ENCODE measurements at places on chromosomes 3 and 15. TPM values are rescaled to one million over a fixed set of nuclear protein-coding genes. Genes with fewer than 3 reads are reported as not detected.

USP50 gene
- 0.13 TPM for total RNA-seq

MITF gene
- 3.3 TPM for total RNA-seq

LRIG1 gene
- 126 TPM for total RNA-seq

GOLGA8M gene
- total RNA-seq, result 0.35 TPM

RBM15B gene
- 44.6 TPM for total RNA-seq

CEMIP gene
- 0.11 TPM for total RNA-seq

STRIT1 gene
- total RNA-seq, result not detected

ADAMTSL3 gene
- total RNA-seq, result not detected

ALS2CL gene
- total RNA-seq, result 5.7 TPM

SNX4 gene
- 35.2 TPM for total RNA-seq

CCDC12 gene
- total RNA-seq, result 40.5 TPM

C3orf85 gene
- not detected for total RNA-seq

CTXND1 gene
- total RNA-seq, result not detected

CLDN16 gene
- total RNA-seq, result not detected

CKMT1B gene
- total RNA-seq, result not detected

PLA2G4D gene
- not detected for total RNA-seq

C3orf22 gene
- total RNA-seq, result not detected

CAMKV gene
- under 0.01 TPM for total RNA-seq

XRN1 gene
- 61.8 TPM for total RNA-seq

C15orf39 gene
- total RNA-seq, result 6.4 TPM

GALNT15 gene
- total RNA-seq, result 18.8 TPM

ZNF501 gene
- 6.7 TPM for total RNA-seq

DPPA4 gene
- total RNA-seq, result not detected

WWTR1 gene
- total RNA-seq, result 117 TPM

NDUFAF3 gene
- 62.8 TPM for total RNA-seq

PATL2 gene
- not detected for total RNA-seq

TRAT1 gene
- not detected for total RNA-seq

POLQ gene
- total RNA-seq, result 5.9 TPM

CLDN18 gene
- total RNA-seq, result not detected

RTP3 gene
- 0.07 TPM for total RNA-seq

CCDC71 gene
- 16.1 TPM for total RNA-seq

MESP2 gene
- total RNA-seq, result 0.14 TPM

FGD5 gene
- 84.3 TPM for total RNA-seq

SNX22 gene
- 1.3 TPM for total RNA-seq

GOLGA6L4 gene
- total RNA-seq, result 0.60 TPM

STAC gene
- not detected for total RNA-seq

B3GALNT1 gene
- 41.2 TPM for total RNA-seq

Data from pulmonary artery endothelial cell (primary cell).